ENCODE measurements at places on chromosomes 2 and 18. TPM values are rescaled to one million over a fixed set of nuclear protein-coding genes. Genes with fewer than 3 reads are reported as not detected.

DSG4 gene
- total RNA-seq: not detected

EMILIN1 gene
- total RNA-seq: 34.8 TPM

TRIM43 gene
- not detected for total RNA-seq

STEAP3 gene
- 6.6 TPM for total RNA-seq

CDCA7 gene
- 2.0 TPM for total RNA-seq

TMEM163 gene
- not detected for total RNA-seq

EGR4 gene
- under 0.01 TPM for total RNA-seq

SMYD1 gene
- total RNA-seq: not detected

FBXO15 gene
- total RNA-seq: 0.09 TPM

CNRIP1 gene
- 38.8 TPM for total RNA-seq

ROCK2 gene
- total RNA-seq: 58.7 TPM

RAB10 gene
- total RNA-seq: 47.7 TPM

SLC9A4 gene
- not detected for total RNA-seq

PROKR1 gene
- not detected for total RNA-seq

RGPD3 gene
- 0.17 TPM for total RNA-seq

CDH2 gene
- total RNA-seq: 0.26 TPM

MC2R gene
- not detected for total RNA-seq

Measured in dermis lymphatic vessel endothelial cell (primary cell).